ENCODE measurements at places on chromosomes 16 and 17.

- no peak for DNase-seq
Observed at GRCh38 chr16:47928008-47928407, 227.8 kb downstream of the ABCC12 start.

GRCh38 chr17:32720671-32721070 is 156.3 kb downstream of the MYO1D start:
- DNase-seq = no peak

- DNase-seq = no peak
Observed at GRCh38 chr17:63692195-63692816, 7.6 kb downstream of the LIMD2 start.

DNA sequence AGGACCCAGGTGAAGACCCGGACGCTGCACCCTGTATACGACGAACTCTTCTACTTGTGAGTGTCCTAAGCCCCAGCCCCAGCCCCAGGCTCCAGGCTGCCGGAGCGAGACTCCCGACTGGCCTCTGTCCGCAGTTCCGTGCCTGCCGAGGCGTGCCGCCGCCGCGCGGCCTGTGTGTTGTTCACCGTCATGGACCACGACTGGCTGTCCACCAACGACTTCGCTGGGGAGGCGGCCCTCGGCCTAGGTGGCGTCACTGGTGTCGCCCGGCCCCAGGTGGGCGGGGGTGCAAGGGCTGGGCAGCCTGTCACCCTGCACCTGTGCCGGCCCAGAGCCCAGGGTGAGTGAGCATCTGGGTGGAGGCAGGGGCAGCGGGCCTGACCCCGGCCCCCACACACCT is 3.7 kb downstream of the TSR3 start:
- no peak for DNase-seq

DNA sequence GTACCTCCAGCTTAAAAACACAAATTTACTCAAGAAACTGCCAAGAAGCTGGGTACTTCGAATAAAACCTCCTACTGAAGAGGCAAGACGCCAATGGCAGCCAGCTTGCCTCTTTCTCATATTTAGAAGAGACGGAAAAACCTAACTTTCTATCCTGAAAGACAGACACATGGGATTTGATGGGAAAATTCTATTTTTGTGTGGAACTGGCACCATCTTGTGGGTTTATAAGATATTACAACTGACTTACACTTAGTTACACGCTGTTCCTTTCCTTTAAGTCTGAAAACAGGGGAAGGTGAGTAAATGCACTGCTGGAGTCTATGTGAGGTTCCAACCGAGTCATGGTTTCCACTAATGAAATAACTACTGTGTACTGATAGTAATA is 10.3 kb downstream of the ZNF18 start:
- peak; percentile 22 for DNase-seq

GRCh38 chr16:82134846-82135245 is 35.2 kb downstream of the MPHOSPH6 start:
- no peak for DNase-seq

- no peak for DNase-seq
Observed at GRCh38 chr17:13835151-13835550, 233.4 kb upstream of the HS3ST3A1 start.

- peak; percentile 39 for DNase-seq
Observed at GRCh38 chr17:36602924-36603384, 1.6 kb downstream of the MRM1 start.

DNA sequence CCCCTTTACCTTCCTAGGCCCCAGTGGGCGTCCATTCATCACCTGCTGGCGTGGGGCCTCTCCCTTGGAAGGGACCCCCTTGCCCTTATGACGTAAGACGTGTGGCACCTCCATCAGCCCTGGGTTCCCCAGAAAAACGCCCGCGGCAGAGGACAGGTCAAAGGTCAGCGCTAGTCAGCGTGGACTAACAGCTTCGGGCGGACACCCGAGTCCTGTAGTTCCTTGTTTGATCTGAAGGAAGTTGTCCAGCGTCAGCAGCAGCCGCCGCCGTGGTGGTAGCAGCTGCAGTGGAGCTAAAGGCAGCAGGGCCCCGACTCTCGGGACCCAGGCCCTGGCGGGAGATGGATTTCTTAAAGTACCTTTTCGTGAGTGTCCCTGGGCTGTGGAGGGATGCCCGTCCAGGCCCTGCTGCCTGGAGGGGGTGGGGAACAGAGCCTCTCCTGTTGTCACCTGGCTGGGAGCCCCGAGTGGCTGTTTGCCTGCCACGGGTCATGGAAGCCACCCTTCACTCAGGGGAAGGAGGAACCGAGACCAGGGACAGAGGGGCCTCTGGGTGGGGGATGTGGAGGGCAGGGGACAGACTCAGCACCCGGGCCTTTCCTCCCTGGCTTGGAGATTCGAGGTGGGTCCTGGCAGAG is 123.6 kb downstream of the OR1D5 start:
- no peak for DNase-seq

DNA sequence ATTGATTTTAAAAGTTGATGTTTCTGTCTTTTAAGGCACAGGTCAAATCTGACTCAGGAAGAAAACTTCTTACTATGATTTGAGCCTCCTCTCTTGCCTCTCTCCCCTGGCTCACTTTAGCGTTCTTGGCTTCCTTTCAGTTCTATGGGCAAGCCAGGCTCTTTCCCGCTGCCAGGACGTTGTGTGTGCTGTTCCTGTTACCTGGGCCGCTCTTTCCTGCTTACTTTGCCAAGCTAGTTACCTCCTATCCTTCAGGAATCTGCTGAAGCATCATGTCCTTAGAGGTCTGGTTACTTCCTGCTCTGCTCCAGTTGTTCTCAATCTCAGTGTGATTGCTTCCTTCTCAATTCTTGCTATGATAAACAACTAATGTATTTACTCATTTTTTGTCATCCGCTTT is 1108.5 kb upstream of the EEF2KMT start:
- DNase-seq = no peak

DNA sequence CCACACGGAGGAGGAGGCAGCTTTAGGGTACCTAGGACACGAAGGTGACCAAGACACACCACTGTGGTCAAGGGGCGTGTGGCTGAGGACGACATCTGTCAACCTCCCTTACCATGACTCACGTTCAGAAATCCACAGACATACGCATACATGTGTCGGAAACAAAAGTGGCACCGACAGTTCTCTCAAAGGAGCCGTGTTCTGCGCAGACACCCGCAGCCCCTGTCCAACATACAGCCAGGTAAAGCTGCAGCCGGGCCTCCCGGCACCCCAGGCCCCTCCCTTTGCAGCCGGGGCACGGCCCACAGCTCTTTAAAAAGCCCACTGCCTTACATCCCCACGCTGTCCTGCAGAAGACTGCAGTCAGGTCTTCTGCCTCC is 40.5 kb upstream of the KLHDC4 start:
- DNase-seq = no peak

Measured in NT2/D1 (cell line).